ENCODE measurements at places on chromosomes 11 and 22. TPM values are rescaled to one million over a fixed set of nuclear protein-coding genes. Genes with fewer than 3 reads are reported as not detected.

DNAJB7 gene
- total RNA-seq = not detected

PRG3 gene
- not detected for total RNA-seq

METTL15 gene
- total RNA-seq = 19.4 TPM

OR10A3 gene
- not detected for total RNA-seq

DEFB131B gene
- not detected for total RNA-seq

OR8J1 gene
- not detected for total RNA-seq

OAF gene
- 4.6 TPM for total RNA-seq

OR5T2 gene
- total RNA-seq = not detected

CECR2 gene
- total RNA-seq = 0.16 TPM

LRRC75B gene
- 1.5 TPM for total RNA-seq

CRYBA4 gene
- total RNA-seq = not detected

GCAT gene
- total RNA-seq = 19.0 TPM

NOX4 gene
- not detected for total RNA-seq
